HFF-Myc (cell line): ENCODE measurements at places on chromosomes 2 and 18.

DNA sequence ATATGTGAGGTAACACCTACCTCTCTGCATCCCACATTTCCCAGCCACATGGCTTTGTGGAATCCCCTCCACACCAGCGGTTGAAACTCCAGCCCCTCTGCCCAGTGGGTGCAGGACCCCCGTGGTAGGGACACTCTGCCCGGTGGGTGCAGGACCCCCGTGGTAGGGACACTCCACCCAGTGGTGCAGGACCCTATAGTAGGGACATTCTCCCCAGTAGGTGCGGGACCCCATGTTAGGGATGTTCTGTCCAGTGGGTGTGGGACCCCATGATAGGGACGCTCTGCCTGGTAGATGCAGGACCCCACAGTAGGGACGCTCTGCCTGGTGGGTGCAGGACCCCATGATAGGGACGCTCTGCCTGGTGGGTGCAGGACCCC is 11.5 kb downstream of the COPS9 start:
- no peak for DNase-seq

DNA sequence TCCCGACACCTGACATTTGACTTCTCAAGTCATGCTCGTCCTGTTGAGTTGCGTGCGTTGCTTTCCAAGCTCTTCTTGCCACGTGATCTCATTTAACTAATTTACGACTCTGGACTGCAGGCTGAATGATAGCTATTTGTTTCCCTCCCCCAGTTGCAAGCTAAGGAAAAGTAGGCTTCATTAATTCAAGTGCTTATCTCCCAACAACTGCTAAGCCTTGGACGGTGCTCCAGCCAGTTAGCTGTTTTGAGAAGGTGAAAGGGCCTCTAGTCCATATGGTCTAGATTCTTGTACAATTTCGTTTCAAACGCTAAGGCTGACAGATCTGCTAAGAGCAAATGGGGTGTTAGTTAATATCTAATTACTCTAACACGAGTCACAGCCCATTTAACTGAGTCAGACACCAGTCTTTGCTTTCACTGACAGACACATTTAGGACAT is 21.1 kb downstream of the GPR45 start:
- DNase-seq, result no peak

DNA sequence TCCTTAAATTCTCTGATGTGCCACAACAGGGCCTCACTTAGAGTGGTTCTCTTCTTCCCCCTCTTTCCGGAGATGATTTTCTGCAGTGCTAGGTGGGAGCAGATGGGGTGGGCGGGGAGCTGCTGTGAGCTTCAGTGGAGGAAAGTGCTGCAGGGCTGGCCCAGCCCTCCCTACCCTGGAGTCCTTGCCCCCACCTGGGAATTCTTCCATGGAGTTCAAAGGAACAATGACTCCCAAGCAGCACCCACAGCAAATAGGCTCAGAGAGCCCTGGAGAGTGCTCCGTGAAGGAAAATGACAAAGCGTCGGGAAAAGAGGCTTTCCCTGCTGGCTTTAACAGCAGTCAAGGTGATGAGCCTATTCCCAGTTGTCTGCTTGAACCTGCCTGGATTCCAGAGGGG is 28.8 kb downstream of the LOXHD1 start:
- no peak for DNase-seq

DNA sequence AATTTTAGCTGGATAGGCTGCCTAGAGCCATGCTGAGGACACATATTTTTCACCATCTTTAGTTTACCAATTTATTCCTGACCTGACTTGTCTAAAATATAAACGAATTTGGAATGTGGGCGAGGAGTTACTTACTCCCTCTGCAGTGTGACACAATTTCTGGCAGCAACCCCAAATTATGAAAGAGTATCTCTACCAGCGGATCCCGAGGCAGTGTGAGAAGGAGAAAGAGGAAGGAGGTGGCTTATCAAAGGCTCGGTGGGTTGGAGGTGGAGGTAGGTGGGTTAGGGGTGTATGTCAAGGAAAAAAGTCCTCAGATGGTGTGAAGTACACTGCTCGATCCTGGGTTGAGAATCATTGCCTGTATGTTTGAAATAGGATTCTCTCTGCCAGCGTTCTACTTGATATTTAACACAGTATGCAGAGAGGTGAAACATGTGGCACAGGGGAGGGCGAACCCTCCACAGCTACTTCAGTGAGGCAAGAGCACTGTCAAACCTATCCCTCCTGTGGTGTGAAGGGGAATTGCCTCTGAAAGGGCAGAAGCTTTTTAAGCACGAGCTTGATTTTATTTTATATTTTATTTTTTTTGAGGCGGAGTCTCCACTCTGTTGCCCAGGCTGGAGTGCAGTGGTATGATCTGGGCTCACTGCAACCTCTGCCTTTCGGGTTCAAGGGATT is 76.0 kb downstream of the RFTN2 start:
- peak; percentile 26 for DNase-seq

- no peak for DNase-seq
Measured at GRCh38 chr2:44786045-44786816, 155.3 kb upstream of the SIX3 start.

GRCh38 chr18:27712066-27712465 is 464.9 kb downstream of the CDH2 start:
- no peak for DNase-seq

DNA sequence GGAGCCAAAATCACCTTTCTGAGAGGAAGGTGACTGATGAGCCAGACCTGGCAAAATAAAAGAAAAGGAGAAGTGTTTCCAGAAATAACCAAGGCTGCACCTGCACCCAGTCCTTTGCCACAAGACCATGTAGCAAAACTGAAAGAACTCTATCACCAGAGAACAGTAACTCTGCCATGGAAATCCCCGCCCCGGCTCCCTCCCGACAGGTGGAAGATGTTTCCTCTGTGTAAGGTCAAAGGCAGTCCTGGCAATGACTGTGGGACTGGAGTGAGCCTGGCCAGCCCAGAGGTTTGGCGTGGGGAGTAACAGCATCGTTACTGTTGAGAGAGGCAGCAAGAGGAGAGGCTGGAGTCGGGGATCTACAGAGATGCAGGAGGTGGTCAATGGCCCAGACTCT is 42.3 kb downstream of the SPRED2 start:
- no peak for DNase-seq

- no peak for DNase-seq
Measured at GRCh38 chr2:214995926-214996670, 142.3 kb downstream of the ABCA12 start.

- no peak for DNase-seq
Measured at GRCh38 chr18:13397504-13398163, 179.1 kb downstream of the LDLRAD4 start.

GRCh38 chr2:36500072-36500471 is 97.9 kb downstream of the FEZ2 start:
- no peak for DNase-seq

GRCh38 chr2:24435391-24436316 is 55.4 kb upstream of the NCOA1 start:
- DNase-seq, result no peak
